Central memory CD8-positive, alpha-beta T cell (primary cell): ENCODE measurements at places on chromosomes 2 and 18.

GRCh38 chr2:30664761-30665358 lies 142.4 kb downstream of the CAPN13 start:
- no peak for DNase-seq

GRCh38 chr2:16644221-16644925 lies 21.3 kb downstream of the CYRIA start:
- no peak for DNase-seq

- DNase-seq: no peak
Observed at GRCh38 chr18:5518899-5519371, 24.9 kb downstream of the EPB41L3 start.

DNA sequence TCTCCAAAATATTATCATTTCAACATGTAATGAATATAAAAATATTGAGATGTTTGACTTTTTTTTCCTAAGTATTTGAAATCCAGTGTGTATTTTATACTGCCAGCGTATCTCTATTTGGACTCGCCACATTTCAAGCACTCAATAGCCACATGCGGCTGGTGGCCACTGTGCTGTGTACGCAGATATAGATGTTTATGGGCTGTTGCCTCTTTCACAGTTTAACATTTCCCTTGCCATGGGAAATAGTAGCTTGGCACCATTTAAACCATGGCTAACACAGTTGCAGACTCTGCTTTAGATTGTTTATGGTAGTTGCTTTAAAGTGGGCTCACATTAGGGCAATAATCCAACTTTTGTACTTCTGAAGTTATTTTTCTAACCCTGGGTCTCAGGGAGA lies 136.6 kb upstream of the ITGB6 start:
- no peak for DNase-seq

DNA sequence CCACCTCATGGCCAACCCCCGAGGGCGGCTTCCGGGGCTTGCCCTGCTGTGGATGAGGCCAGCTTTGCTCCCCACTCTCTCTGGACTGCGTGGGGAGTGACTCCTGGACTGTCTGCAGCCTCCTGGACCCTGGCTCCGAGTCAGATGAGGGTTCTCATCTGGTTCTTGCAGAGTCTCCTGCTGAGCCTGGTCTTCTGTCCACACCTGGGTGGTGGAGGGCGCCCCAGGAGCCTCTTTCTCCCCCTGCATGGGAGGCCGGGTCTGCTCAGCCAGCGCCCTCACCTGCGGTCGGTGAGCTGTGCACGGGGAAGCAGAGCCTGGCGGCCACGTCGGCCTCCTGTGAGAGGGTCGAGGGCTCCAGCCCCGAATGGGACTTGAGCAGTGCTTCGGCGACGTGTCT lies 78.3 kb downstream of the RTP5 start:
- no peak for DNase-seq
